ENCODE measurements at places on chromosomes 11 and 22.

DNA sequence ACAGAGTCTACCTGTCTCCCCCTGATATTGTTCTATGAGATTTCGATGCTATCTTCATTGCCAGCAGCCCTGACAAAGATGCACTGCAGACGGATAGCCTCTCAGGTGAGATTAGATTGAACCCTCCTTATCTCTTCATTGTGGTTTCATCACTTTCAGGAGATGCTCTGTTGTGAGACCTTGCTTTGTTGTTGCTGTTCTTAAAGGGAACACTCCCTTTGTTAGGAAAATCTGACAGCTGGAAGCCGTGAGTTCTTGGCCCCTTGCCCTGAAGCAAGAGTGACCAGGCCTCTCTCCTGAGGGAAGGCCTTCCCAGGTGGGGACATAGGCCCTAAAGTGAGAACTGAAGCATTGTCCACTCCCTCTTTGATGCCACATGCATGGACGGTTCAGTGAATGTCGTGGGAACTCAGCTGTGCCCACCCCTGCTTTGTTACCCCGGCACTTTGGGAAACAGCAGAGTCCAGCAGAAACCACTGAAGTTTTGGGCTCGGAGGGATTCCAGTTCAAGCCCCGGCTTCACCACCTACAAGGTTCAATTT is 976.1 kb downstream of the TBC1D22A start:
- DNase-seq = no peak

DNA sequence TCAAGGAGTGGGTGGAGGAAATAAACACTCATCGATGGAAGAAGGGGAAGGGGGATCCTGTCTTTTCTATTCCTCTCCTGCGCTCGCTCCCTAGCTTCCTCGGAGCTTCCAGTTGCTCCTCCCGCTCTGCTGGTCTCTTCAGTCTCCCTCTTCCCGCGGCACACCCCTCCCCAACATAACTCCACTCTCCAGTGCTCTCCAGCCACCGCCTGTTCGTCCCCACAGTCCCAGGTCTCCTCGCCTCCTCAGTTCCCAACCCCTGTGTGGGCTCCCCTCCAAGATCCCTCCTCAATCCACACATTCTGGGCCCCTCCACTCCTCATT is 438 bp downstream of the ZW10 start:
- DNase-seq = no peak

GRCh38 chr22:21041937-21042336 is 3.8 kb upstream of the LRRC74B start:
- DNase-seq = no peak

GRCh38 chr11:92384358-92384757 is 159.7 kb downstream of the FAT3 start:
- DNase-seq = no peak

DNA sequence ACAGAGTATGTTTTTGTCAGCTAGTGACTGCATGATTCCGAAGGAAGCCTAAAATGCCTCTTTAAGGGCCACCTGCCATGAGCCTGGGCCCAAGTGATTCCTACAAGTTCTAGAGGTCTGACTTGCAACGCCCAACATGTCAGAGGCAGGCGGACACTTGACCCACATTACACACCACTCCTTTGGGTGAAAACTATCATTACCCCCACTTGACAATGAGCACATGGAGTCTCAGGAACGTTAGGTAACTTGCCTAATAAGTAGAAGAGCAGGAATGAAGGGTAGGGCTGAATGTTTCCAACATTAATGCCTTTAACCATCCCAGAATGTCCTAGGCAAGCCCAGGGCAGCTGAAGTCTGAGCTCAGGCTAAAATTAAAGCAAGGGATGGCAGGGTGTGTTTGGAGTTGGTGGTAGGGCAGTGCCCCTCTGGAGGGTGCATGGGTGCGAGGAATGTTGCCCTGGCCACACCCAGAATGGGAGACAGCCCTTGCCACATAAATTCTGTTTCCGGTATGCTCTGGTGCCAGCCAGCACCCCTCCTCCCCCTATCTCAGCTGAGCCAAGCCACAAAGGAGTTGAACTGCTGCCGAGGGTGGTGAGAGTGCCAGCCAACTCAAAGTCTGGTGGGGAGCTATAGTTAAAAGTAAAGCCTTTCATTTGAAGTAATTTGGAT is 2.5 kb downstream of the PLAAT2 start:
- DNase-seq = no peak

- no peak for DNase-seq
These were observed 6.6 kb upstream of the FIBIN start for GRCh38 chr11:26987272-26987671.

GRCh38 chr11:63917692-63918506 is 935 bp upstream of the RCOR2 start:
- DNase-seq = no peak

GRCh38 chr22:24693379-24693778 is 81.1 kb downstream of the PIWIL3 start:
- DNase-seq = no peak

DNA sequence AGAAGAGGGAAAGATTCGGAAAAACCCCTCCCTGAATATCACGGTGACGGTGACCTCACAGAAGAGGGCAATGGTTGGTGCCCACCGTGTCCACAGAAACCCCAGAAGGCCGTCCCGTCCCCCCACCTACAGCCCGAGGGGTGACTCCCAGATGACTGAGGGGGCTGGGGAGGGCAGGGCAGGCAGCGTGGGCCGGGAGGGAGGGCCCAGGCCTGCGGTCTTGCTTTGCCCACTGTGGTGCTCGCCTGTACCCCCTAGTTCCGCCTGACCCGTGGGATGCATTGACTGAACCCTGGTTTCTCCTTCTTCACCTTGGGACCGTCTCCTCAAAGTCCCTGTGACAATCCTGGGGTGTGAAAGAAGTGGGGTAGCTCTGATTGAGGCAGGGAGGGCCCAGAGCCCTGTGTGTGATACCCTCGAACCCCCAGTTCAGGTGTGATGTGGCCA is 526.7 kb downstream of the BRD1 start:
- no peak for DNase-seq

DNA sequence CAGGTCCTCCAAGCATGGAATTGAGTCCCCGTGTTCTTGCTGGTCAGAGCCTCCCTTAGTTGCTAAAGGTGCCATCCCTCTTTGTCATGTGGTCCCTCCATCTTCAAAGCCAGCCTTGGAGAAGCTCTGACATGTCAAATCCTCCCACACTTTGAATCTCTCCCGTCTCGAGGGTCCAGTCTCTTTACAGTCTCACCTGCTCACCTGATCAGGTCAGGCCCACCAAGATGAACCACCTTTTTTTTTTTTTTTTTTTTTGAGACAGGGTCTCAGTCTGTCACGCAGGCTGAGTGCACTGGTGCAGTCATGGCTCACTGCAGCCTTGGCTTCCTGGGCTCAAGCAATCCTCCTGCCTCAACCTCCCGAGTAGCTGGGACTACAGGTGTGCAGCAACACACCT is 100.3 kb upstream of the PRR5 start:
- no peak for DNase-seq

GRCh38 chr11:16082095-16083055 is 274.0 kb downstream of the SOX6 start:
- DNase-seq = no peak

- no peak for DNase-seq
These were observed 27.0 kb downstream of the P4HA3 start for GRCh38 chr11:74284466-74284865.

GRCh38 chr11:67482827-67483798 is at the start of gene AIP:
Gene AIP (plus strand): TSS chr11:67483026. CDS start chr11:67483159, 133 bp downstream.
- peak; percentile 98 for DNase-seq

DNA sequence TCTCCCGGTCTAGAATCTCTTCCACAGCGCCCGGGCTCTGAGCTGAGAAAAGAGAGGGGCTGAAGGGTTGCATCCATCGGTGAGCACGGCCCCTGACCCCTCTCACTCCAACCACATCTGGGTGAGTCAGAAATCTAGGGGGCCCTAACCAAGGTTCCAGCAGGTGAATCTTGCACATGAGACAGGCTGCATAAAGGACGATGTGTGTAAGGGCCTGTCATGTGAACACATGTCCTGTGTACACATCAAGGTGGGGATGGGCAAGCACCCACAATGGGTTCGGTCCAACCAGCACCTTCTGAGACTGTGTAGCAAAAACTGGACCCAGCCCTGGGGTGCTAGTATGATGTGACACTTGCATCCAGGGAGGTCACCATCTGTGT is 1.2 kb downstream of the BET1L start:
- no peak for DNase-seq

- no peak for DNase-seq
These were observed 183.9 kb downstream of the KIRREL3 start for GRCh38 chr11:126816645-126817044.

DNA sequence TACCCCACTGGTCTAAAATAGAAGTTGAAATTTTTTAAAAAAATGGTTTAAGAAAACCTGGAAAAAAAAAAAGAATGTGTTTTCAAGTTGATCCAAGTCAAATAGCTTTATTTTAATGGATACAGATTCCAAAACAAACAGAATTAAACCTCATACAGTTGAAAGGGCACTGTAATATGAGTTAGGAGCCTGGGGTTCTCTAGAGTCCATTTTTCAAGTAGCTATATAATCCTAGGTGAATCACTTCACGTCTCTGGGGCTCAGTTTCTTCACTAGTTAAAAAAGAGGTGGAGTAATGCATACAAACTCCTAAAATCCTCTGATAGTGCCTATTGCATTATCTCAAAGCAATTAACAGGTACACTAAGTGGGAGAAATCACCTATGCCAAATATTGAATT is 132.9 kb downstream of the BBOX1 start:
- DNase-seq = no peak

- peak; percentile 88 for DNase-seq
These were observed 236.8 kb downstream of the BUD13 start for GRCh38 chr11:116535994-116536393.

- no peak for DNase-seq
These were observed 623 bp downstream of the NDUFS8 start for GRCh38 chr11:68031144-68031464.

- DNase-seq = no peak
These were observed 71.8 kb downstream of the PHF21A start for GRCh38 chr11:46049325-46049897.

GRCh38 chr22:17418890-17419324 is 49.6 kb downstream of the CECR2 start:
- DNase-seq = no peak

GRCh38 chr11:113806406-113806805 is 26.8 kb downstream of the CLDN25 start:
- DNase-seq = no peak

DNA sequence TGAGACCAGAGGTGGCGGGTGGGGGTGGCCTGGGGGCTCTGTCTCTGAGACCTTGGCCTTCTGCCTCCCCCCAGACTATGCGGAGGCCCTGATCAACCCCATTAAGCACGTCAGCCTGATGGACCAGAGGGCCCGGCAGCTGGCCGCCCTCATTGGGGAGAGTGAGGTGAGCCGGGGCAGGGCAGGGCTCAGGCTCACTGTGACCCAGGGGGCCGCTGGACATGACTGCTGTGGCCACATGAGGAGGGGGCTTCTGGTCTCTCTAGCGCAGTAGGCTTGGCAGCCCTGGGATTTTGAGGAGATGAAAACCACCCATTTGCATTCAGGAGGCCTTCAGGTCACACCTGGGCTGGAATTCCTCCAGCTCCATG is 12.6 kb downstream of the PLCB3 start:
- DNase-seq = no peak

DNA sequence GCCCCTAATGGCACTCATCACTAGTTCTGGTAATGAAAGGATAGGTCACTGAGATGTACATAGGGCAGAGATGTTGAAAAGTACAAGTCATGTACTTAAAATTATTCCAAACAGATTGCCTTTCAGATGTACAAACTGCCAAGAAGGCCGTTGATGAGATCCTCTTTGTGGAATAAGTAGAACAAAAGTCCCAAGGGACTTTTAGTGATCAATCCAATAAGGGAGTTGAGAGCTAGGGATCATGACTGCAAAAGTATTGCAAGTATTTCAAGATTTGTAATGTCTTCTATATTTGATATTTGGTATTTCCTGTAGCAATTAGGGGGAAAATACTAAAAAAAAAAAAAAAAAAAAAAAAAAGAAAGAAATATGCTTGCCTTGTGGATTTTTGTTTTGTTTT is 82.2 kb downstream of the ATG16L2 start:
- no peak for DNase-seq

DNA sequence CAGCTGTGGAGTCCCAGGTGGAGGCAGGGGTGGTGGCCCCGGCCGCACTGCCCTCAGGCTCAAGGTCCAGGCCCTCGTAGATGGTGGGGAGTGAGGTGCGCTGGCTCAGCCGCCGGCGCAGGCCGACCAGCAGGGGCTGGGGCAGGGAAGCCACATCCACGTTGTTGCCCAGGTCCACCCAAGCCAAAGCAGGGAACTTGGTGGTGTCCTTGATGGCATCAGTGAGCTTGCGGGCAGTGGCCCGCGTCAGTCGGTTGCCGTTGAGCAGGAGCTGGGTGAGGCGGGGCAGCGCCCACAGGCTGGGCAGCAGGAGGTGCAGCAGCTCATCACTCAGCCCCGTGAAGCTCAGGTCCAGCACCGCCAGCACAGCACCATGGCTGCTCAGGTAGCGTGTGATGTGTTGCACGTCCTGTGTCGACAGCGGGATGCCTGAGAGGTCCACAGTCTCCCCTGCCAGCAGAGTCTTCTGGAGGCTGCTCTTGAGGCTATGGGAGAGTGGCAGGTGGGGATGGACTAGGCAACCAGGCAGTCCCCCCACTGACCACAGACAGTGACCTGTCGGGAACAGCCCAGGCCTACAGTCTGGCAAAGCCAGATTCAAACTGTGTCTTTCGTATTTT is 6.8 kb downstream of the LRRC75B start:
- DNase-seq = no peak

DNA sequence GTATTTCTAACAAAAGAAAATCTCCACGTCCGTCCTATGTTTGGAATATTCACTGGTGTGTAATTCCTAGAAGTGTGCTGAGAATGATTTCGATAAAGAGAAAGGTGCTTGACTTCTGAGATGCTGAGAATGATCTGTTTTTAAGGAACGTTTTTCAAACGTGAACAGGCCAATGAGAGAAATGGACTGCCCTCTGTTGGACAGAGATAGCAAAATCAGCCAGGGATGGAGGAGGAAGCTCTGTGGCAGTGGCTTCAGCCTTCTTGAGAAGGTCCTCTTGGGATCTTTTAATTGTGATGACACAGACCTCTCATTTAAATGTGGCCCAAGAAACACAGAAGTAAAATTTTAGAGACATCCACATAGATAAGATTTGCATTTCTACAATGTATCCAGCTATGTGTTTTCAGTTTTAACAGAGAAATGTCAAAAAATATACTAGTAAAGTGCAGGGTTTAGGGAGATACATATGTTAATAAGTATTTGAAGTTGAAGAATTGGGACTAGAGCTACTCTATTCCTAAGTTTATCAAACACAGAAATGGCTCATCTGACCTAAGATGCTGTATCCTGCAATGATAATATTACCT is 84.0 kb upstream of the RCN1 start:
- DNase-seq = no peak

DNA sequence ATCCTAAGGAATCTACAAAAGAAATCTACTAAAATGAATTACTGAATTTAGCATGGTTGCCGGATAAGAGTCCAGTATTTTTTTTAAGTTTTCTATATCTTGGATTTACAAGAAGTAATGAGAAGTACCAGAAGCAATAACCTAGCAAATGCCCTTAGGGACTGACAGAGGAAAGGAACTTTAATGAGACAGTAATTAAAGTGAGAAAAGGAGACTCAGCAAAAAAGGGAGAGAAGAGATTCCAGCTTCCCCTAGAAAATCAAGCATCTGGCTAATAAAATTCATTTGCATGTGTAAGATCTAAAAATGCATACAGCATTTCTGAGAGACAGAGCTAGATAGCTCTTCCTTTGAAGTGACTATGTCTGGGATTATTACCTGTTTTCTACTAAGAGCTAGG is 39.1 kb downstream of the IZUMO1R start:
- no peak for DNase-seq

Measured in D721Med (cell line).